ENCODE measurements at places on chromosomes 5 and 9.

DNA sequence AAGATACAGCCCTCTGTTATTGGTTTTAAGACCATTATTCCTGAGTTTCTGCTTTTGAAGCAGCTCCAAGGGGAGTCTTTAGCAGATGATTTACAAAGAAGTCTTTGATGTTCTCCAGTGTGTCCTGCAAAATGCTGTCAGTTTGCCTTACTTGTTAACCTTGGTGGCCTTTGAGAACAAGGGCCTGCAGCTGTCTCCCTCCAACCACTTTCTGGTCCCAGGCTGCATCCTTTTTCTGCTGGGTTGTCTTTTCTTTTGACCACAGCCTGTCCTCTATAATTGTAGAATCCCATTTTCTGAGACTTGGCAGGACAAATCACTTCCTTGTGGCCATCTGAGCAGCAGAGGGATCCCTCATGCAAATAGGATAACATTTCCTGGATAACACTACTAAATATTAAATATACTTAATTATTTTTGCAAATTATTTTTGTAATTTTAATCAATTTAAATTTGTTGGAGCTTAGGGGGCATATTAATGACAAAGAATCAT, 281.4 kb downstream of the DMRT2 start:
- DNase-seq: no peak

DNA sequence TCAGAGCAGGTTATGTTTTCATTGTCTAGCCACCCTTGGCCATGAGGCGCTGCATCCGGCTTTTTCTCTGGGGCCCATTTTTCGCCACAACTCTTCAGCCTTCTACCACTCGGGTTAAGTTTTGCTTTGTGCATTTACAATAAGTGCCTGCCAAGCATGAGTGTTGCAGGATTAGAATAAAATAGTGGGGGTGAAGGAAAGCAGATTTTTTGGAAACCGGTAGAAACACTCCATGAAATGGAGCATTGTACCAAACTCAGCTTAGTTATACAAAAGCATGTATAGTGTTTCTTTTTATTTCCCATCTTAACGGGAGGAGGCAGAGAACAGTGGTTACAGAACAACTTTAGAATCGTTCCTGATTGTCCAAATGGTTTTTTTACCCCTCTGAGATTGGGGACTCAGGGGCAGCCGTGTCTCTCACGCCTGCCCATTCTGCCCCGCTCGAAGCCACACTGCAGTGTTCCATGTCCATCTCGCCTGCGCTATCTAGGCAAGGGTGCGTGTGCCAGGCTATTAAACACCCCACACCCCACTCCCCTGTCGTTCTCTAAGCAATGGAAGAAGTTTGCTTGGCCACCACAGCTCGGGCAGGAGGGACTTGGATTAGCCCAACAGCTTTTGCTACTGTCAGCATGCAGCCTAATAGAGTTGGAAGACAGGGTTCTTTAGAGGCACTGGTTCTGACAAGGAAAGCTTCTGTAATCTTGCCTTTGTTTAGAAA, 268.8 kb upstream of the WWC1 start:
- DNase-seq: no peak

GRCh38 chr5:167296661-167297060, 994.8 kb upstream of the WWC1 start:
- DNase-seq: no peak

- DNase-seq: no peak
Measured at GRCh38 chr9:6944896-6945295, 187.1 kb downstream of the KDM4C start.

DNA sequence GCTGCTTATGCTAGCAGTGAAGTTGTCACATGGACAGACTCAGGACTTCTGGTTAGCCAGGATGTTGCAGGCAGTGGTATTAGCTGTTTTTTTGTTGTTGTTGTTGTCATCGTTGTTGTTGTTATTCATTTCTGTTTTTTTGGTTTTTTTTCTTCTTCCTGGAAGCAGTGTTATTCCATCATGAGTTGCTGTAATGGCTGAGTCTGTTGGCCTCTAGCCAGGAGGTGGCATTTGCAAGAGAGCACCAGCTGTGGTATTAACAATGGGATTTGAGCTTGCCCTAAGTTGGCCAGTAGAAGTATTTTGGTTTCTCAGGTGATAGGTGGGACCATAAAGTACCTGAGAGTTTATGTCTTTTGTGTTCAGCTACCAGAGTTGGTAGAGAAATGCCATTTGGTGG, 561.1 kb downstream of the KCTD16 start:
- DNase-seq: no peak

DNA sequence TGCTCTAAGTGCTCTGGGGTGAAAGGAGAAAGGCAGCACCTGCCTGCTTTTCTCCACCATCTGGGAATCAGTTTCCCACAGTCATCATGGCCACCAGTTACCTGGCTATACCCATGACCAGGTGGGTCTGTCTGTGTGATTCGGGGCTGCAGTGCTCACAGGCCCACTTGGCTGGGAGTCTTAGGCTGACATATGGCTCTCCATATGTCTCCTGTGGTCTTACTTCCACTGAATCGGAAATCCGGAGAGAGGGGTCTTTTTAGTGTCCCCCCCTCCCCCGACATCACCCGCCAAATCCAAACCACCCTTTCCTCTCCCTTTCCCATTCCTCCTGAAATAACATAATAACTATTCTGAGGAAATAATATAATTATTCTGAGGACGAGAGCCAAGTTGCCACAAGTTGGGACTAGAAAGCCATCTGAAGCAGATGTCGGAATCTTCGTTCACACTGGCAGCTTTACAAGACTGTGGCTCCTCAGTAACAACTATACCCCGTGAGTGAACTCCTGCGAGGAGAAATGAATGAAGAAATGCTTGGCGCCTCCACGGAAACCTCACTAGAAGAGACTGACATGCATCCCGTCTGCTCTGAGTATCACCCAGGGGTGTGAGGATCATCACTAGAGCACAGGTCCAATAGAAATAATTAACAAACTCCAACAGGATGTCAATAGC, 143.4 kb downstream of the MYO10 start:
- no peak for DNase-seq

DNA sequence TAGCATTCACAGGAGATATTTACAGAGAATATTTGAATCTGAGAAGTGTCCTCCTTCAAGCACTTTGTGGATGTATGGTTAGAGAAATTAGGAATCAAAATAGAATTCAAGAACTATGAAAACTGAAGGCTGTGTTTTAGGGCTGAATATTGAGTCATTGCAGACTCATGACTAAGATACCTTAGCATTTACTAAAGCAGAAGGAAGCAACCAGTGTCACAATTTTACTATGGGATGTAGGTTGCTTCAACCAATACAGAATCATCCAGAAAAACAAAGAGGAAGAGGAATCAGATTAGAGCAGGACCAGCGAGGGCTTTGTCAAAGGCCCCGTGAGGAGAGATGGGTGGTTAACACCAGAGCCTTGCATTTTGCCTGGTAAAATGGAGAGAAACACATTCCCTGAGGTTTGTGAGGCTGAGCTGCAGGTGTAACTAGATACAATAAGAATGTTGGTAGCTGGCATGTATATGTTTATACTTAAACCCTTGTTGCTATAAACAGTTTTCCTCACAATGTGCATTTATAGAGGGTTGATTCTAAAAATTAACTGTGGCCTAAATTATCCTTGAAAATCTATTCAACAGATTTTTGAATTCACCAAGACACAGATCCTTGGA, 518.1 kb downstream of the AGTPBP1 start:
- no peak for DNase-seq

DNA sequence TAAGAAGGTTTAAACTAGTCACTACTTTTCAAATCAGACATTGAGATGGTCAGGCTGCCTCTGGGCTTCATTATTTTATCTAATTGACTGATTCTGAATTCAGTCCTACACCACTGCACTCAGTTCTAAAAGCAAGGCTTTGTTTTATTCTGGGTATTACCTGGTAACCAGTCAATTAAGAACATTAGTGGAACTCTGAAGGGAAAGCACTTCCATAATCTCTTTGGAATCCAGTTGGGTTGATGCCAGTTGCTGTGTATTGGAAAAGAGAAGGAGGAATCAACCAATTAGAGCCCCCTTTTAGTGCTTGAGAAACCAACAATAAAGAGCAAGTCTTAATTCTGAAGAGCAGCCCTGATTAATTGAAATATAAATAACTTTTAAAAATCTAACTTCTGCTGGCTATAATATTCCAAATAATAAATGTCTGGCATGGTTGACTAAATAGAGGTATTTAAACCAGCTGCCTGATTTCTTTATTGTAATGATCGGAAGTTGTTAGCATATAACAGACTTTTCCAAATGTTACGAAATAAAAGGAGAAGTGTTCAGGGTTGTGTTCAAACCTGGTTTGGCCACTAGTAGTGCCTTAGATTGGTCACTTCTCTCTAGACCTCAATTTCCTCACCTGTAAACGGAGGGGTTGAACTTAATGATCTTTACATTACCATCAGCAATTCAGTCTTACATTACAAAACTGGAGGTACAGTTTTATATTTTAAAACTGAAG, 32.0 kb downstream of the CPEB4 start:
- no peak for DNase-seq

DNA sequence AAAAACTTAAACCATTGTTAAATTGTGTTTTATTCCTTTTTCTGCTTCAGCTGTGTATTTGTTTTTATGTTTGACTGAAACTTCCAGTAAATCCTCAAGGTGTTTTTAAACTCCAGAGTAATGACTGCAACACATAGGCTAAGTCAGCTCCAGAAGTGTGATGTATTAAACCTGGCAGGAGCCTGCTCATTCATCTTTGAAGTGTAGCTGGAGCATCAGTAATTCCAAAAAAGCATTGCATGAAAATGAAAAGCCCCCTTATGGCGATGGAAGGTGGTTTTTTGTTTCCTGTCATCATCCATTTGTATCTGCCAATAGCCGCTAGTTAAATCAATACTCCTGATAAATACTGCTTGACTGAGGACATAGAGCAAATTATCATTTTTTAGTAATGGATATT, 474.2 kb upstream of the ADAMTS16 start:
- DNase-seq: no peak

GRCh38 chr5:172644266-172644665, 3.2 kb downstream of the NEURL1B start:
- no peak for DNase-seq

GRCh38 chr5:127290946-127291693, 524 bp downstream of the MEGF10 start:
- no peak for DNase-seq

- DNase-seq: no peak
Measured at GRCh38 chr9:111237447-111237846, 92.6 kb downstream of the OR2K2 start.

DNA sequence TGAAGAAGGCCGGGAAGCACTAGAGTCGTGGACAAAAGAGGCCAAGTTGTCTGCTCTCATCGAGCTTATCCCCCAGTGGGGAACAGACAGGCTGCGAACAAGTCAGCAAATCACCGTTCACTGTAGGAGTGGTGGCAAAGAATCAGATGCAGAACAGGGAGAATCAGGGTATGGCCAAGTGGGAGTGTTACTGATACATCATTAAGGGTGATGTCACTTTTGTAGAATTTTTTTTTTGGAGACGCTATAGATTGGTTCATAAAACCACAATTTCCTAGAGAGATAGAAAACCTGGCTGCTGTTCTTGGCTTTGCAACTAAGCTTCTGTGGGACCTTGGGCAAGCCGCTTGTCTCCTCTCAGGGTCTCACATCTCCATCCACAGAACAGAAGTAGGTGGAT, 21.3 kb downstream of the SPRY4 start:
- DNase-seq: no peak

- no peak for DNase-seq
Measured at GRCh38 chr9:81759680-81760215, 70.4 kb upstream of the TLE1 start.

- no peak for DNase-seq
Measured at GRCh38 chr5:136620016-136620419, 254.7 kb upstream of the TRPC7 start.

- DNase-seq: no peak
Measured at GRCh38 chr5:171992305-171992704, 14.1 kb downstream of the FBXW11 start.

All from stimulated activated CD8-positive, alpha-beta memory T cell treated with anti-CD3 and anti-CD28 coated beads, Interleukin-2, amount 100 ng/mL, for 1 hour (primary cell).